ENCODE measurements at places on chromosomes 1 and 21. TPM values are rescaled to one million over a fixed set of nuclear protein-coding genes. Genes with fewer than 3 reads are reported as not detected.

DNA sequence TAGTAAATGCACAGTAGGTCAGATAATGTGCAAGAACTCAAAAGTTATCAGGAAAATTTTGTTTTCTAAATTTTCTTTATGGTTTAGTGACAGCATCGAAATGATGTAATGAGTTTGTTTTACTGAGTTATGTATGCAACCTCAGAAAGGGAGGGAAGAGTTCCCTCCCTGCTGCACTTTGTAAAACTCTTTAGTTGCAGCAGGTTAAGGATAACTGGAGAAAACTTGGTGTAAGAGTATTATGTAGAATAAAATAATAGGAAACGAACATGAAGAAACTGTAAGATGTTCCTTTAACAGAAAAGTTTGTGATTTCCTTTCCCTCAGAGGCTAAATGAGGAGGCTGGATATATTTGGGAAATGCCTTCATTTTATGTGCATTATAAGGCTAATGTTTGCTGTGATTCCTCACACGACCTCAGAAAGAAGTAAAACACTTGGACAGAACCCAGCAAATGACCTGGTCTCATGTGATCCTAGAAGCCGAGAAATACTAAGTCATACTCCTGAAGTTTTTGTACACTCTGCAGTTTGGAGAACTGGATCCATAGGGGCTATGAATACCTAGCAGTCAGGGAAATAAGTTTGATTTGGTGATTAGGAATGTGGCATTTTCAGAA lies 35.4 kb downstream of the ADGRL2 start:
- no peak for DNase-seq

- DNase-seq: peak; percentile 49
Observed at GRCh38 chr1:178541829-178542553, 29.1 kb downstream of the TEX35 start.

Gene FCMR
- total RNA-seq: 42.9 TPM

Gene PGLYRP3
- not detected for total RNA-seq

DNA sequence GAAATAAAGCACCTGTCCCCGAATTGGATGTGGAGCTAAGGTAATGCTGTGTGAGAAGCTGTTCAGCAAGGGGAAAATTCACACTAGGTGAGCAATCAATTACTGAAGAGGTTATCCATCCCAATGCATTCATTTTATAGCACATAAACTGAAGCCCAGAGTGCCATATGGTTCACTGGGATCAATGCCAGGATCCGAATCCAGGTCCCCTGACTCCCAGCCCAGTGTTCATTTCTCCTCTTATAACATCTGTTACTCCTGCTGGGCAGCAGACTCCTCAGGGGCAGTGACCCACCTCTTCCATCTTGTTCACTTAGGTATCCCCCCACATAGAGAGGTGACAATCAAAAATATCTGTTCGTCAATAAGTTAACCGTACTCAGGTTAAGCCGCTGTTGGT lies 13.2 kb upstream of the SEC16B start:
- no peak for DNase-seq

GRCh38 chr1:225548140-225548857 lies 104.6 kb downstream of the ENAH start:
- no peak for DNase-seq

GRCh38 chr1:202192770-202193613 lies 607 bp upstream of the LGR6 start:
- peak; percentile 64 for DNase-seq

- DNase-seq: no peak
Observed at GRCh38 chr1:203985044-203985443, 87.9 kb upstream of the SOX13 start.

DNA sequence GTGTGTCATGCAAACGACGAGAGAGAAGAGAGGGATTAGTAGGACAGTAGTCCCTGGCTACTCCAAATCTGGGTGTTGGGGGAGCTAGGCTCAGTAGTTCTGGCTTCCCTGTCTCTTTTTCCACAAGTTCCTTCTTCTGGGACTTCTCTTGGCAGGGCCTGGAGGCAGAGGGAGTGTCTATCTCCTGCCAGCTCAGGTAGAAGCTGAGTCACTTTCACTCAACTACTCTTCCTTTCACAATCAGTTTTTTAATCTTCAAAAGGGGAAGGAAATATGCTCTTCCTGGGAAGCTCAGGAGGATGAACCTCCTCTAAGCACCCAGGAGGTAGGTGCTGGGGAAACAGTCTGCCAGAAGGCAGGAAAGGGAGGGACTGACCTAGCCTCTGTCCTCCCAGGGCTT lies 35.2 kb upstream of the MAGOH start:
- DNase-seq: no peak
